Activated T-cell treated with anti-CD3 and anti-CD28 coated beads, Interleukin-2, amount 50 U/mL, for 72 hours (primary cell): ENCODE measurements at places on chromosomes 3 and 15.

DNA sequence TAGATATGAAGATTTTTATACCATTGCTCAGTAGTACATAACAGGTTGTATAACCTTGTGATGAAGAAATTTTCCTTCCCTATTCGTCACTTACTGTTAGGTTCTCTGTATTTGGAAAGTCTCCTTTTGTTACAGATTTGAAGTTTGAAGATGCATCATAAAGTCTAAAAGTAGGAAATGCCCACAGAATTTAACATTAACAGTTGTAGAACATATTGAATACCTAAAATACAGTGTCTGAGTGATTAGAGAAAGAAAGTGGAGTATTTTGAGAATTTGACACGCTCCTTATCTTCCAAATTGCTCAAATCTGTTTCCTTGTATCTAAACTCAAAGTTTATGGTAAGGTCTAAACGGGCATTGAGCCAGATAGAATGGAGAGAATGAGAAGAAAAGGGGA, 111.3 kb downstream of the MBNL1 start:
- no peak for DNase-seq

DNA sequence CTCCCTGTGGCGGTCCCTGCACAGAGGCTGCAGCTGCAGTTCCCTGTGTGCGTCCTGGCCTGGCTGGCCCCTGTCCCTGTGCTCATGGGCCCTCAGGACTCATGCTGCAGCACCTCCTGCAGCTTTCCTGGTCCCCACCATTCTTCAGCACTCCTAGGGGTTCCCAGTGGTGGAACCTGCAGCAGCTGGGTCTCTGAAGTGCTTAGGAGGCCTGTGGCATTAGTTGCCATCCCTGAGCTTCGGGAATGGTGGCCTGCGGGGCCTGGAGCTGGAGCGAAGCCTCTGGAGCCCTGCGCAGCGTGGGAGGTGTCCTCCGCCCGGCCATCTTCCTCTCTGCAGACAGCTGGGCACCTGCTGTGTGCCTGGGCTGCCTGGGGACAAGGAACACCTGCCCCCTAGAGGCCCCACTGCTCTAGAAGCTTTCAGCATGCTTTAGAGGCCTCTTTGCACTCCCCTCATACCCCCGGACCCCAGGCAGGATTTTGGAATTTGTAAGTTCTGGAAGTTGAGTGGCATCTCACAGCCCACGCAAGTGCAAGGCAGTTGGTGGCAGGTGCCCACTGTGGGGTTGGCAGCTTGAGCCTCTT, 13.1 kb downstream of the PLXNA1 start:
- no peak for DNase-seq

DNA sequence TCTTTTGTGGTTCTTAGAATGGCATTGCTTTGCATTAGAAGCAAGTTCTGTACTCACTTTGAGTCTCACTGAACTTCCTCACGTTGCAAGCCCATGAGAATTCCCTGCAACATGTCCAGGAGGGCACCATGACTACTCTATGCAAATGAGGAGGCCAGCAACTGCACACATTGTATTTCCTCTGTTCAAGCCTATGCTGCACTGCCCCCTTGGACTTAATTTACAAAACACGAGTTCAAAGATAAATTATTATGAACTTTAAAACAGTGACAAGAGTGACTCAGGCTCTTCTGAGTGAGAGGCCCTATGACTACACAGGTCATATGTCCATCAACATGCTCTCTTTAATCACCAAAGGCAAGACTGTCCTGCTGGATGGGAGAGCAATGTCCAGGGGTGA, 484.2 kb upstream of the ATP11B start:
- DNase-seq: no peak

DNA sequence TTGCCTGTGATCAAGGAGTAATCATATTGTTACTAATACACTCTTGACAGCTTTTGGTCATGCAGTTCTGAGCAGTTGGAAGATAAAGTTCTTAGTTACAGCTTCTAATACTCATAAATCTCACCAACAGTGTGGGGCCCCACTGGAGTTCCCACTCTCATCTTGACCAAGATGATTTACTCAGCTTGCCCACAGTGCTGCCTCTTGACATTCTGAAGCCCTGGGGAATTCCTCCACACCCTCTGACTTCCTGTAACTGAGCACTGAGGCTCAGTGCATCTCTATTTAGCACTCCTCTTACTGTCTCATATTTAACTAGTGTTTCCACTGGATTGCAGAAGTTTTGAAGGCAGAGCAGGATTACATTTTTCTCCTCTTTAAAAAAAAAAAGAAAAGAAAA, 1.9 kb upstream of the ARL6IP5 start:
- DNase-seq: peak; percentile 88

GRCh38 chr3:31613654-31614053, 80.9 kb downstream of the STT3B start:
- no peak for DNase-seq

DNA sequence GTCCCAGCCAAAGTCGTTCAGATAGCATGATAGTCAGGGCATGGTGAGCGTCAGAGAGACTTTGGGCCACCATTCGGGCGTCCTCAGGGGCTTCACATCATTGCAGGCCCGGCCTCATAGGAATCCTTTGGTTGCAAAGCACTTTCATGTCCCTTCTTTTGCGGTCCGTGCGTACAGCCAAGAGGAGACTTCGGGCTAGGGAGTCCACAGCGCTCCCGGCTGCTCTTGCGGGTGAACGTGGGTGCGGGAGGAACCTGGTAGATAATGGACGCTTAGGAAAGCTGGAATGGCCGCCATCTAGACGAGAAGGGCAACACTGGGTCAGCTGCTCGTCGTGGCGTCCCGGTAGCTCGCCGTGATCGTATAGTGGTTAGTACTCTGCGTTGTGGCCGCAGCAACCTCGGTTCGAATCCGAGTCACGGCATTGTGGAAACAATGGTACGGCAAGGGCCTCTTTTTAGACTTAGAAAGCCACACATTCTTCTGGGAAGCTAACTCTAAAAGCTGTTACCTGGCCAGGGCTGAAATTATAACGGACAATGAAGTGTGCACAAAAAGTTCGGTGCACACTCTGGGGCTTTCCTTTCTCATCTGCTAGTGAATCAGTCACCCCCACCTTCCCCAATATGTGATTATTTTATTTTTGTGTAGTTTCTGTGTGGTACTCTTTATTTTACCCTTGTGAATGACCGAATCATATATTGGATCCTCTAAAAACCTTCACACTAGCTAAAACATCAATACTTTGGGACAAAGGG, 13.2 kb upstream of the SHF start:
- DNase-seq: peak; percentile 81

DNA sequence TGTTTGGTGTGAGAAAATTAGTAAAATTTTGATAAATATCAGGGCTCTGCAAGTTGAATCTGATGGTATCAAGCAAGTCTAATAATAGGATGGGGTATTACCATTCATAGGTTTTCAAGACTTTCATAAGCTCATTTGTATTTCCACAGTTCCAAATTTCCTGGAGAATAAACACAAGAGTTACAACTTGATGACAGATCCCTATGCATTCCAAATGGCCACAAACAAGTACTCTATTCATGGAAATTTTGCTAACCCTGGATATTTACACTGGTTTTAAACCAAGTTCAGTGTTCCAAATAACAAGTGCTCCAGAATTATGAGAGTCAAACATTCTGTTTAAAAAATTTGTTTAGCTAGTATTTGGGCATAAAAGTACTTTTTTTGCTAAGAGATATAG, 75.0 kb upstream of the CNTN6 start:
- DNase-seq: no peak

- DNase-seq: no peak
These were observed 57.2 kb upstream of the ZBTB38 start for GRCh38 chr3:141311170-141311495.

DNA sequence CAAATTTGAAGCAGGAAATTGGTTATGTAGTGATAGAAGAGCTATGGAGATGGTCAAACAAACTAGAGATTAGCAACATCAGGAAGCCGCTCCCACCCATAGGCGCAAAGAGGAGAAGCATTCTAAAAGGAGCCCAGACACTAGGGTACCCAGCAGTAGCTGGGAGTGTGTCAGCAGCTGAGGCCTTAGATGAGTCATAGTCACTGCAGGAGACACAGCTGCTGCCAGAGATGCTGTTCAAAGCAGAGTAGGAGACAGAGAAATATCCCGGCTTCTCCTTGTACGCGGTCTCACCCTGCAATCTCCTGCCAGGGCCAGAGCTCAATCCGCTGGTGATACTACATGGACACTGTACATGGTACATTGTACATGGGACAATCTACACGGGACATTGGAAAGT, 61.9 kb downstream of the VGLL3 start:
- DNase-seq: no peak

DNA sequence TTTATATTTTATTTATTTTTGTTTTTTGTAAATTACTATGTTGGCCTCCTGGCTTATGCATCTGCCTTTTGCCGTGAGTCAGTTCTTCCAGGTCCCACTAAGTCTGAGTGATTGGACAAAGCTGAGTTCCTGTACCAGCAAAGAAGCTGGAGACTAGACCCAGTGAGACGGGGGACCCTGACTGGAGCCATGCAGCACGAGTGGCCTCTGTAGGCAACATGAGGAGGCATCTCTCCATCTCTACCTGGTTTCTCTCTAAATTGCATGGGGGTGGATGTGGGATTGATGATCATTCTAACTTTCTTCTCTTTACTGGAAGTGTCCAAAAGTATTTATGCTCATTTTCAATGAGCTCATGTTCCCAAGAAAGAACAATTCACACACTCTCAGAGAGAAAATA, 155.3 kb upstream of the MRPL3 start:
- DNase-seq: no peak

GRCh38 chr3:148758303-148758884, 60.7 kb downstream of the AGTR1 start:
- no peak for DNase-seq

DNA sequence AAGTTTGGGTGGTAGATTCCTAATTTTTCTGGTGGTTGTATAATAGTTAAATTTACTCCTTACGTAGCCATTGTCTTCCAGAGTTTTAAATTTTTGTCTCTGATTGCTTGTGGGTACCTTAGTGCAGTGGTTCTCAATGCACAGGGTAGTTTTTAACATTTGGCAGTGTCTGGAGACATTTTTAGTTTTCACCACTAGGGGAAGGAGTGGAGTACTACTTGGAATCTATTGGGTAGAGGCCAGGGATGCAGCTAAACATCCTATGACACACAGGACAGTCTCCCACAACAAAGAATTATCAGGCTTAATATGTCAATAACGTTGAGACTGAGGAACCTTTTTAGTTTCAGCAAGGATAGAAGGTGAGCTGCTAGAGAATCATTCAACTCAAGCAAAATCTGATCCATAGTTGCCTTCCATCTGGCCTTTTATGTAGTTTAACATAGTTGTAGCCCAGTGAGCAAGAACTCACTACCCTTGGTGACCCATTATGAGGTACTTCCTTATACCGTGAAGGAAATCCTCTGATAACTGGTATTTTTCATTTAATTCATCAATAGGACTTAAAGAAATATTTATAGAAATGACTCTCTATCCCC, 8.6 kb upstream of the STX19 start:
- DNase-seq: no peak

GRCh38 chr3:10361375-10361774, 40.5 kb upstream of the SEC13 start:
- no peak for DNase-seq

DNA sequence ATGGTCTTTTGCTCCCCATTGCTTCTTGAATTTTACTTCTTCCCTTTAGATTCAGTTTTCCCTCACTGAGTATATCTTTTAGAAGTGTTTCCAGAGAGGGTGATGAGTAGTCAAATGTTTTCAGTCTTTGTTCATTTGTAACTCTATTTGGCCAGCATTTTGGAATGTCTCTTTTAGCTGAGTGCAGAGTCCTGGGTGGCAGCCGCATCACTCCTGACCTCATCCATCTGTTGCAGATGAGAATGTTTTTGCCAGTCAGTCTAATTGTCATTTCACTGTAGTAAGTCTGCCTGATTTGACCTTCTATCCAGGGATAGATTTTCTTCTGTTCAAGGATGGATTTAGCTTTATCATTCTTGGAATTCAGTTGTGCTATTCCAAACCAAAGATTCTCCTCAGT, 7.3 kb downstream of the SRPRB start:
- no peak for DNase-seq

DNA sequence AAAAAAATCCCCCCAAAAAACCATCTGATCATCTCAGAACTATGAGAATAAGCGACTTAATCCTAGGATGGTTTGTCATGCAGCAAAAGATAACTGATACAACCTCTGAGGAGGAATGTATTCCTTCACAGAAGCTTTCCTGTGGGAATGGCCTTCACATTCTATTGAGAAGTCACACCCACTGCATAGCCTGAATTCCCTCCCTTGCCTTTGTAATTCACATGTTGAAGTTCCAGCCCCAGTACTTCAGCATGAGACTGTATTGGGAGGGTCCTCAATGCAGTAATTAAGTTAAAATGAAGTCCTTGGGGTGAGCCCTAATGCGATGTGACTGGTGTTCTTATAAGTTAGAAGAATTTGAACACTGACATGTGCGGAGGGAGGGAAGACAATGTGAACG, 395.2 kb downstream of the TUSC7 start:
- no peak for DNase-seq

DNA sequence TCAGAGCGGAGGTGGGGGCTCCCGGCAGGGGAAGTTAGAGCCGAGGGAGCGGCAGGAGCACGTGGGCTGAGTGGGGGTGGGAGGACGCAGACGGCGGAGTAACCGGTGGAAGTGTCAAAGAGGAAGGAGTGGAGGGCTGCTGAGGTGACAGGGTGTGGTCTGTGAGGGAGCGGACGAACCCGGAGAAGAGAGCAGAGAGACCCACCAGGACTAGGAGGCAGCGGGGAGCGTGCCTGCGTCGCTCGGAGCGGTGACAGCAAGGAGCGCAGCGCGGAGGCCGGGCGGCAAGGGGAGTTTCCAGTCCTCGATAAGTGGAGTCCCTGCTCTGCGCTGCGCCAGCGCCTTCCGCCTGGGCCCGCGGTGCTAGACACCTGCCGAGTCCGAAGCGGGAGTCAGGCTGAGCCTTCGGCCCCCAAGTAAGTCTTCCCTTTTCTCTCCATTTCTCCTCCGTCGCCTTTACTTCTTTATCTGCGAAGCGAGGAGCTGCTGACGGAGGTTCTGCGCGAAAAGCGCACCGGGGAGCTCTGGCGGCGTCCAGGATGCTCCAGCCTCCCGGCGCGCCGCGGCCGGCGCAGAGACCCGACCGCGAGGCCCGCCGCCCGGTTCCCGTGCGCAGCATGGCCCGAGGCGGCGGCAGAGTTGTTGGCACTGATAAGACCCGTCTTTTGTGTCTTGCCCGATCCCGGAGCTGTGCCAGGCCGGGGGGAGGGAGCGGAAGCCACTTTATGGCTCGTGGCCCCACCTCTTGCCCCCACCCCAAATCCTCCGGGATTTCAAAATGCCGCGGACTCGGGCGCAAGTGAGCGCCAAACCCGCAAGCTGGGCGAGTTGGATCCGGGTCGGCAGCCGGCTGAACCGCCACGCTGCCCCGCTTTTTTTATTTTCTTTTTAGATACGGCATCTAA, 533.0 kb upstream of the SEMA6D start:
- DNase-seq: peak; percentile 7

GRCh38 chr3:47419083-47420043, 38.5 kb downstream of the PTPN23 start:
- no peak for DNase-seq

DNA sequence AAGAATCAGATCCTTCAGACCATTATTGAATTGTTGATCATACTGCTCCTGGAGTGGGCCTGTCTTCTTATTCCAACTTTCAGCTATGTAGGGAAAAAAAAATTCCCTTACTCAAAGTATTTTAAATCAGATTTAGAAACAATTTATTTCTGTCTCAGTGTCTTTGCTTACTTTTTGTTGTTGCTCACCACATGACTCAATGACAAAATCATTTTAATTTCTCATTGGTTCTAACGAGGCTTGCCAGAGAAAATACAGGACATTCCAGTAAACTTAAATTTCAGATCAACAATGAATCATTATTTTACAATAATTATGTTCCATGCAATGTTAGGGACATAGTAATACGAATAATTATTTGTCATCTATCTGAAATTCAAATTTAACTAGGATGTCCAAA, 748.5 kb upstream of the CBLB start:
- no peak for DNase-seq
